ENCODE measurements at places on chromosomes 1 and 21.

GRCh38 chr1:166193057-166193698 is 26.4 kb upstream of the FAM78B start:
- DNase-seq = no peak

- peak; percentile 89 for DNase-seq
Observed at GRCh38 chr21:35648512-35648911, 411.8 kb downstream of the SETD4 start.

DNA sequence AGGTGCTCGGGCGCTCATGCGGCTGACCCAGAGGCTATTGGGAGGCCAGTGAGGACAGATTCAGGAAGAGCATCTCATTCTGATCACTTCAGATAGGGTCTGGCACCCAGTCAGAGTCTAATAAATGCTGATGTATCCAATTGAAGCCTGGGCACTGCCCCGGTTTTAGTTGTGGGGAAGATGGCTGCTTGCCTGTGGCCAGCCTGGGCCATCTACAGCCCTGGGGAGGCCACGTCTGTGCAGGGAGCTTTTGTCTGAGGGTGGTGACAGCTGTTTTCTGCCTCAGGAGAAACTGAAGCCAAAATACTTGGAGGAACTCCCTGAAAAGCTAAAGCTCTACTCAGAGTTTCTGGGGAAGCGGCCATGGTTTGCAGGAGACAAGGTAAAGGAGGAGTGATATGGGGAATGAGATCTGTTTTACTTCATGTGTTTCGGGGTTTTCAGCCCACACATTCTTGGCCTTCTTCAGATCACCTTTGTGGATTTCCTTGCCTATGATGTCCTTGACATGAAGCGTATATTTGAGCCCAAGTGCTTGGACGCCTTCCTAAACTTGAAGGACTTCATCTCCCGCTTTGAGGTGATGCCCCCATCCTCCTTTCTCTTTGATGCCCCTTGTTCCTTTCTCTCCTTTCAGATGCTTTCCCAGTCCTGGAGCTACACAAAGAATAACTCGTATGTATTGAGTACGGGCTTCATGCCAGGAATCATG is 2.8 kb downstream of the GSTM5 start:
- no peak for DNase-seq

DNA sequence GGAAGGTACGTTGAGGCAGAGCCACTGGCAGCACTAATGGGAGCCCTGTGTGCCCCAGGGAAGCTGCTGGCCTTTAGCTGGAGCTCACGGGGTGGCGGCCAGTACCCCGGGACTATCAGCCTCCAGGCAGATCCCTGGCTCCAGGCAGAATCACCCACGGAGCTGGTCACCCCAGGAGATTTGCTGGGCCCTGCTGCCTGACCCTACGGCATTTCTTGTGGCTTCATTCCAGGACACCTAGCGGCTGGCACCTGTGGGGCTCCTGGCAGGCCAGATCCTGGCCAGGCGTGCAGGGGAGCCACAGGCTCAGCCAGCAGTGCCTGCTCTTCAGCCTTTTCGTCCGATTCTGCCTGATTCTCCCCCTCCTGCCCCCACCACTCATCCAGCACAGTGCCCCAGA is 7.1 kb downstream of the PADI1 start:
- no peak for DNase-seq

GRCh38 chr1:220227393-220227792 is 44.9 kb downstream of the RAB3GAP2 start:
- DNase-seq = no peak

- no peak for DNase-seq
Observed at GRCh38 chr1:35220976-35221375, 28.0 kb upstream of the SFPQ start.

GRCh38 chr1:48532976-48533375 is 61.0 kb upstream of the SPATA6 start:
- no peak for DNase-seq

- no peak for DNase-seq
Observed at GRCh38 chr1:212401838-212402582, 12.7 kb downstream of the PACC1 start.

GRCh38 chr1:159895286-159895685 is 4.7 kb downstream of the CFAP45 start:
- no peak for DNase-seq

DNA sequence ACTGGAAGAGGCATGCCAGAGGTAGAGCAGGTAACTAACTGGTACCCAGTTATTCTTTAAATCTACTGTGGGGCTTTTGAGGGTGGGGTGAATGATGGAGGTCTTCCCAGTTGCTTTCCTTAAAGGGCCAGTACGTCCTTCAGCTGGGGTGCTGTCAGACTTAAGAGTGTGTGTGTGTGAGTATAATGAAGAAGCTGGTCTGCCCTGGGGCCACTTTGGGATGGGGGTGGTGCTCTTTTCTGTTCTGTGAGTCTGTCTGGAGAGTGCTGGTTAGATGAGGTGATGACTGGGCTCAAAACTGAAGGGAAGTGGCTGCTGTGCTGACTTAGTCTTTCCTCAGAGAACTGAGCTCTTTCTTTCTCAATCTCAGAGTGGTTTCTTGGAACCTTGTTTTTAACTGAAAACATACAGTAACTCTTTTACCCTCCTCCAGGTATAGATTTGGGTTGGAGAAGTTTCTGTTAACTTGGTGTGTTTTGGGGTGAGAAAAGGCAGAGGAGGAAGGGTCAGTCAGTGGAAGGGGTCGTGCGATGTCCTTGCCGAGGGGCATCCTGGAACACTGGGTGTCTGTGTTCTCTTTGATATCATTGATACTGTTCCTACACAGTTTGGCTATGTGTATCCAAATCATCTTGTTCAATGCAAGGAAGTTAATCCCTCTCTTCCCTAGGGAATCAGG is 746 bp downstream of the MACF1 start:
- DNase-seq = no peak

DNA sequence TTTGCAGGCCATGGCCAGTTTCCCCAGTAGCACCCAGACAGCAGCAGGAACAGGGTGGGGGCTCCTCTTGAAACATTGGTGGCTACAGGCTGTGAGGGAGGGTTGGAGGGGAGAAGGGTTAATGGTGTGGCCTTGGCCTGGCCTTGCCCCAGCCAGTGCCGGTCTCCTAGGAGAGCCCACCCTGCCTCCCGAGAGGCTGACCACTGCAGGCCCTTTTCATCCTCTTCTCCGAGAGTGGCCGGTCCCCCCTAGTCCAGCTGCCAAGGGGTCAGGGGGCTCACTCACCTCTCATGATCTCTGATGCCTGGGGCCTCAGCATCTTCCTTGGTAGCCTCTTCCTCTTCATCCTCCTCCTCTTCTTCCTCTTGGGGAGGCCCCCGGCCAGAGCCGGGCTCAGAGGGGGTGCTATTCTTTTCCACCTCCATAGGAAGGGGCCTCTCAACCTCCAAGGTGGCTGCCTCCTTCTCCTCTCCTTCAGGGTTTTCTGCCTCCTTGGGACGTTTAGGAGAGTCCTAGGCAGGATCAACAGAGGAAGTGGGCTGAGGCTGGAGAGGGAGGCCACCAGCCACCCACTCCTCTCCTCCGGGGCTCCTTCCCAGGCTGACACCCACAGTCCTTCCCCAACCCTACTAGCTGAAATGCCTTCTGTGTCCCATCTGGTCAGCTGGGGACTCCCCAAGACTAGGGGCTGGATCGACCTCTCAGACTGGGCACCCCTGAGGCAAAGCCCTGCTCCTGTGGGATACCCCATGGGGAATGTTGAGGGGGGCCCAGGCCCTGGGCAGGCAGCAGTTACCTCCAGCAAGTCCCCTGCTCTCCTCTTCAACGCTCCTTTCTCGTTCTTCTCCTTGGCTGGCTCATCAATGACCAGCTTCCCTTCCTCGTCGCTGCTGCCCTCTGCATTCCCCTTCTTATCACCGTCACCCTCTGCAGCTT is 2.7 kb upstream of the MRPL24 start:
- no peak for DNase-seq

GRCh38 chr1:64084451-64084850 is 119.0 kb upstream of the UBE2U start:
- no peak for DNase-seq

DNA sequence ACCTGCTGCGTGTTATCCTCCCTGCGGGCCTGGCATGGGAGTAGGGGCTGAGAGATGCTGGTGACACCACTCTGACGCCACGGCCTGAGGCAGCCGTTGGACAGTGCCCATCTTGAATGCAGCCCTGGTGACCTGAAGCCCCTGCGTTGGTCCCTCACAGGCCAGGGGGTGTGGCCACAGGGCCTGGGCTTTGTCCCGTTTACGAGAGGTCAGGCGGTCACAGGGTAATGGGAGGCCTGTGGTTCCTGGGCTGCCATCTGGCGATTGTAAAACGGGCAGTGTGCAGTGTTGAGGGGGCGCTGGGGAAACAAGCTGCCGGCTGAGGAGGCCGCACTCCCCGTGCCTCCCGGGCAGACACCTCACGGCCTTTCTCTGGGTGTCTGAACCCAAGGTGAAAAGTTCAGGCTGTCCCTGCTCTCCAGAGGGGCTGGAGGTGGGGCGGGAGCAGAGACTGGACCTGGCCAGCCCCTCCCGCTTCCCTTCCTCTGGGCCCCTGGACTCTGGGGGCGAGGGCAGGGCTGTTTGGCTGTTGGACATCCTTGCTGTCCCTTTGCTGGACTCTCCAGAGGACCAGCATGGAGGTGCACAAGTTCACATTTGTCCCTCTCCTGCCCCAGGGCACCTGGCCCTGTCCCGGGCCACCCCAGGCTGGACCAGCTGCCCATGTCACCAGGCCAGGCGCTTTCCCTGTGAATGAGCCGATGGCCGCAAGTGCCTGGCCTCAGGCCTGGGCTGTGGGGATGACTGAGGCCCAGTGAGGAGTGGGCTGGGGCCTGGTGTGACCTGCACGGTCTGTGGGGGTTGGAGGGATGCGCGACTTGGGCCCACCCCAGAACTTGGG is 42.4 kb downstream of the SKI start:
- DNase-seq = no peak

DNA sequence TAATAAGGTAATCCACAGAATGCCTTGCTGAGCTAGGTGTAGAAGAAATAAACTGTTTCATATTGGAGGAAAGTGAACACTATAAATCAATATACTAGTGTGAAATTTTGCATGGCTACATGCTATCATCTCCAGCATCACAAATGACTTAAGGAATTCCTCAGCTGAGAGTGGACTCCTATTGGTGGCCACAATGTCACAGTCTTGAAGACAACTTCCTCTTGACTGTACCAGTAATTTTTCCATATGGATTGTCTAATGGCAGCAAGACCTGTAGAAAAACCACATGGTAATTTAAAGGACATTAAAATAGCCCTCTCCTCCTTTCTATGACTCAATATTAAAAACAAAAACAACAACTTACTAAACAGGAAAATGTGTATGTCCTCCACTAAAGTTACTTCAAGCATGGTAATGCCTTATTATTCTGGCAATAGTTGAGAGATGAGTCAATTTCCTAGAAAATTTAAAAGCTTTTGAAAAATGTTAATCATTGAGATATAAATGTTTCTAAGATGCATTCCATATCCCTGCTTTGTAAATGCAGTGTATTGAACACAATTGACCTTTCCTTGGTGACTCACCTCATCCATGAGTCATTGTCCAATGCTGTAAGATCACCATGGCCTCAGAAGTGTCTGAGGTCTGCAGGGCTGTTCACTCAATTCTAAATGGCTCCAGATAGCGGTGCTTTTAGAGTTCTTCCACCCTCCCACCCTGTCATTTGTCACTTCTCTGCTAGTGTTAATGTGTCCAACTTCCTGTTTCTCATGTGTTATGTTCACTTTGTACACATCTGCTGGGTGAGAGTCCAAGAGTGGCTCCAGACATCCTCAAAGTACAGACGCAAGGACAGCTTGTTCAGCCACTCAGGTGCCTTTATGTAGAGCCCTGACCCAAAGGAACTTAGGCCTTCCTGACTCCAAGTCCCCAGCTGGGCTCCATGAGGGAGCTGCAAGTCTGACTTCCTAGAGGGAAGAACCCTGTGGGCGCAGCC is 32.8 kb upstream of the DNASE2B start:
- DNase-seq = peak; percentile 43

GRCh38 chr1:107964336-107965109 is 457 bp downstream of the VAV3 start:
- DNase-seq = peak; percentile 8

DNA sequence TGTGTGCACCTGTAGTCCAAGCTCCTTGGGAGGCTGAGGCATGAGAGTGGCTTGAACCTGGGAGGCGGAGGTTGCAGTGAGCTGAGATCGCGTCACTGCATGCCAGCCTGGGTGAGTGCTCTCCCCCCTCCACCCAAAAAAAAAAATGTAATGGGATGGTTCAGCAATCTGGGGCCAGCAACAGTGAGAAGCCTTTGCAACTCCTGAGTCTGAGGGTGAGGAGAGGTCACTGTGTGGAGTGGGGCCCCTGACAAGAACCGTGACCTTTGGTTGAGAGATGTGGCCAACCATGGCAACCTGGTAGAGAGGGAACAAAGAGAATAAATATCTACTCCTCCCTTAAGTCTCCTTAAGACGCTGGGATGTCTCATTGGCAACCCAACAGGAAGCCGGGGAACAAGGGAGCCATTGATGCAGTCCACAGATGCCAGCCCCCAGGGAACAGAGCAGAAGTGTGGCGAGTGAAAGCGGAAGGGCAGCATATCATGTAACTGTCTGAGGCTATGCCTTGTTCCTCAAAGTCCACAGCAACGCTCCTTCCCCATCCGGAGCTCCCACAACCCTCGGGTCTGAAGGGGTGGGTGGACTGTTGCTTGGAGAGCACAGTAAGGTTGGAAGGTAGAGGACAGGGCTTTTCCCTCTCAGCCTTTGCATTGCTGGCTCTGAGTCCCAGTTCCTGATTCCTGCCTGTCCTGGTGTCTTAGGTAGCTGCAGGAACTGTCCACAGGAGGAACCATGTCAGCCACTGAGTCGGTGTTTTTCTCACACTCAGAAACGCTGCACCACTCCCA is 8.3 kb downstream of the TRNP1 start:
- no peak for DNase-seq

DNA sequence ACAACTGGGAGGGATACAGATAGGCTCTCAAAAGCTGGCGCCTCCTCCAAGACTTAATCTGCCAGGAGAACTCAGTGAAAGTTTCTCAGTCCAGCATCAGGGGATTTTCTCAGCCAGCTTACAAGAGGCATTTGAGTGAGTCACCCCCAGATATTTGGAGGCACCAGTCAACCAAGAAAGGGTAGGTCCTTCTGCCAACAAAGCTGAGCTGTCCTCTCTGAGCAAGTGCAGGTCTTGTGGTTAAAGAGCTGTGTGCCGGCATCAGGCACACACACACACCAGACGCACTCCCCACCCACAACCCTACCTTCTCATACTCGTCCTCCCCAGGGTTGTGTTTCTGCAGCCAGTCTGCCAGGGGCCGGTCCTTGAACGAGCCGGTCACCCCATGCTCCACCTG is 27.0 kb upstream of the PPP1R15B start:
- DNase-seq = no peak

DNA sequence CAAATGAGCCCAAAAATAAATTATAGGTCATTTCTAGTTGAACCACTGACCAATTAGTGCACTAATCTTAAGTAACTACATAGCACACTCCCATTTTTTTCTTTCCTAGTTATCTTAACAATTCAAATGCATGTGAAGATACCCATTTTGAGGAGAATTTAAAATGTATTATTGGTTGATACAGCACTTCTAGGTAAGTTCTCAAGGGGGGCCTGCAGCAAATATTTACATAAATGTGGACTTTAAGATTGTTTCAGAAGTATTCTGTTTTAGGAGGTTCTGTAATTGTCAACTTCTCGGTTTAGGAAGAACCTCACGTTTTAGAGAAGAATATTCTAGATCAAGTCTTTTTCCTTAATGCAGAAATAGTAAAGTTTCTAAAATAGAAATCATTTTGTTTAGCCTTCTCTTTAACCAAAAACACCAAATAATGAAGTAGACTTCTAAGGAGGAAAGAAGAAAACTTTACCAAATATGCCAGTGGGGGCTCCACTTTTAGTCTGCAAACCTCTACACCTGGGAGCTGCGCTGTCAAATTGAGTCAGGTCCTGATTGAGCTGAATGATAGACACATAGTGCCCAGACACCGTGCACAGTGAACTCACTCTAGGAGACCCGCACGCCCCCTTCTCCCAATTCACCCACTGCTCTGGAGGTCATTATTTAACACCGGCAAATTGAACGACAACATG is 144.4 kb downstream of the RUNX1 start:
- DNase-seq = no peak

Data from DMS153 (cell line).